ENCODE measurements at places on chromosomes 6 and 20.

GRCh38 chr6:115443825-115444478, 616.7 kb downstream of the FRK start:
- DNase-seq = no peak

GRCh38 chr20:12698817-12699216, 310.0 kb upstream of the SPTLC3 start:
- DNase-seq = no peak

DNA sequence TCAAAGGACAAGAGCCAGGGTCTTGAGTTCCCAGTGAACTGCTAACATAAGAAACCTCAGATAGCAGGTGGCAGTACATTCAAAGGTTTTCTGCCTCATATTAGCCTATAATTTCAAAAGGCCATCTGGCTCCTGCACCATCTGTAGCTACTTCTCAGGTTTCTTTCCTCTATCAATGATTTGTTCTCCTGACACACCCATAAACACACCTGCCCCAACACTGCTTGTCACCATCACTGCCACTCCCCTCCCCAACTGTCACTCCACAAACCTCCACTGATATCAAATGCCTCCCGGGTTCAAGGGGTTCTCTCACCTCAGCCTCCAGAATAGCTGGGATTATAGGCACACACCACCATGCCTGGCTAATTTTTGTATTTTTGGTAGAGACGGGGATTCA, 152.7 kb upstream of the SLC22A16 start:
- DNase-seq = no peak

- DNase-seq = no peak
Measured at GRCh38 chr6:31041372-31041974, 31.2 kb downstream of the MUC22 start.

DNA sequence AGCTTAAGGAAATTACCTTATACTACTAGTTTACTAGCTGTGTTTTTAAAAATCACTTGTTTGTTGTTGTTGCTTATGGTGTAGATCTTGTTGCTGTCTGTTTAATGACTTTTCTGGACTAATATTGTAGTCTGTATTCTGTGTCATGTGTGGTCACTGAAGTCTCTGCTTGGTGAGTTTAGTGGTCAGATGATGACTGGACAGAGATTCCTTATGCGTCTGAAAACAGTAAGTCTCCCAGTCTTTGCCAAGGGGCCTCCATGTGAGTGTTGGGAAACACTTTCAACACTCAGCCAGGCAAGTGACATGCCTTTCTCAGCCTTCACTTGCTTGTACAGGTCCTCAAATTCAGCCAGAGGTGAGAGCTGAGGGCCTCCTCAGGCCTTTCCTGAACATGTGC, 256.9 kb upstream of the RNF24 start:
- DNase-seq = no peak

Measured in central memory CD8-positive, alpha-beta T cell (primary cell).